ENCODE measurements at places on chromosomes 7 and 10. TPM values are rescaled to one million over a fixed set of nuclear protein-coding genes. Genes with fewer than 3 reads are reported as not detected.

The CSTF2T gene
- total RNA-seq: 32.1 TPM

The PIP gene
- total RNA-seq: not detected

GRCh38 chr7:91249506-91250233 lies 14.6 kb upstream of the FZD1 start:
- DNase-seq: no peak

- no peak for DNase-seq
Measured at GRCh38 chr7:133851411-133851810, 275.7 kb upstream of the LRGUK start.

All from activated CD8-positive, alpha-beta T cell treated with anti-CD3 and anti-CD28 coated beads, Interleukin-2, amount 10 ng/mL, durations not matched to agents 7 days and 5 days (primary cell).